ENCODE measurements at places on chromosomes 6 and 20.

DNA sequence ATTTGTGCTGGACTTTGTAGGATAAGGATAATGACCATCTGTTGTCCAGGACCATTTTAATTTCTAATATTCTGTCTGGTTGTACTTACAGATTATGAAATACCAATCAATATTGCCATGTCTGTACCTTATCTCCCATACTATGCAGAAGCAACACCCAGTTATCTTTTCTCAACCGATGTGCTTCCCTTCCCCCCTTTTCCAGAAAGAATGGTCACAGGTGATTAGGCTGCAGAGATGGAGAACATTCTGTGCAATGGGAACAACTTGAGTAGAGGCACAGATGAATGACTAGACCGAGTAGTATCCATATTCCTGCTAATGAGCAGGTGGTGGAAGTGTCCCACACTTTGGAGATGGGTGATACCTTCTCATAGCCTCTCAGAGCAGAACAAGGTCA, 10.5 kb downstream of the RALY start:
- DNase-seq: no peak

DNA sequence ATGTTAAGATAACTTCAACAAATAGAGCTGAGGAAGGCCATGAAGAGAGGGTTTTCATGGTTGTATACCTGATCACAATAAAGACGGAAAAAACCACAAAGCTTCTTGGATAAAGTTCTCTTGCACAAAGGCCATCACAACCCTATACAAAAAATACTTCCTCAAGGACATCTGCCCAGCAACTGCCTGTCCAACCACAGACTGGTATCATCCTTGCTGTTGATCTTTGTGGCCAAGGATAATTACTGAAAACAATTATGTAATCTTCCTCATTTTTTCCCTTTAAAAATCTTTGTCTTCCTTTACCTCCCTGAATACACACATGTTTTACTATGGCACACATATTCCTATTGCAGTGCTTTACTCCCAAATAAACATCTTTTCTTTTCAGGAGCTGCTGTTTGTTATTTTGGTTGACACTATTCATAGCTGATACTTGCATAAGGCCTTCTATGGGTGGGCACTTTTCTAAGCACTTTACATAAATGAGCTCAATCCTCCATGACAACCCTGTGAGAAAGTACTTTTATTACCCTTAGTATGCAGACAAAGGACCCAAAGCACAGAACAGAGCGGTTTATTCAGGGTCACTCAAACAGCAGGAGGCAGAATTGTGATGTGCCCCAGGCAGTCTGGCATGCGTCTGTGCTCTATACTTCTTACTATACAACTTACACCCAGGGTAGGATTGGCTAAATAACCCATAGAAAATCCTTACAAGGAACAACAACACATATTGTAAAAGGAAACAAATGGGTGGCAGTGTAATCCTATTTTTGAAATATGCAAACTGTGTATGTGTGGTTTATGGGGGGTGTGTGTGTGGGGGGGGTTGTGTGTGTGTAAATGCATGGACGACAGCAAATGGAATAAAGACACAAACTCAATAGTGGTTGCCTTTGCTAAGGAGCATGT, 35.1 kb downstream of the SNRNP48 start:
- DNase-seq: no peak

- no peak for DNase-seq
These were observed 45.3 kb downstream of the CLIC5 start for GRCh38 chr6:45970326-45970725.

DNA sequence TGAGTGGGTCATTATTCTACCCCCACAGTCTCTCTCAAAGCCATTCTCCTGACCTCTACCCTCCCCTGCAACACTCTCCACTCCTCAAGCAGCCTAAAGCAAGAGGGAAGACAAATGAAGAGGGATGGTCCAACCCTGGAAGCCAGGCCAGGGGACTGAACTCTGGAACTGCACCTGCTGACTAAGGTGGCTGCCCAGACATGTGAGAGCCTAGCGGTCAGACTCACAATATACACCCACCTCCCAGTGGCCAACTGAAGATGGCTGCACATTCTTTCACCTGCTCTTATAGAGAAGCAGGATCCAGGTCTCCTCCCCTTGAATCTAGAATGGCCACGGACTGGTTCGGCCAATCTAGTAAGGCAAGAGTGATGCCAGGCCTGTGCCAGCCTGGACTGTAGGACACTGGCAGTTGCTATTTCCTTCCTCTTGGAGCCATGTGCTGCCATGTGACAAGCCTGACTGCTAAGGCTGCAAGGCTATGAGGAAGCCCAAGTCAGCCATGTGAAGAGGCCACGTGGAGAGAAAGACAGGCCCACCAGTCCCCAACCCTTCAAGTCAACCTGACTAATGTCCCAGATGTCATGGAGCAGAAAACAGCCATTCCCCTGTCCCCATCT, 31.8 kb downstream of the ACSS1 start:
- no peak for DNase-seq

DNA sequence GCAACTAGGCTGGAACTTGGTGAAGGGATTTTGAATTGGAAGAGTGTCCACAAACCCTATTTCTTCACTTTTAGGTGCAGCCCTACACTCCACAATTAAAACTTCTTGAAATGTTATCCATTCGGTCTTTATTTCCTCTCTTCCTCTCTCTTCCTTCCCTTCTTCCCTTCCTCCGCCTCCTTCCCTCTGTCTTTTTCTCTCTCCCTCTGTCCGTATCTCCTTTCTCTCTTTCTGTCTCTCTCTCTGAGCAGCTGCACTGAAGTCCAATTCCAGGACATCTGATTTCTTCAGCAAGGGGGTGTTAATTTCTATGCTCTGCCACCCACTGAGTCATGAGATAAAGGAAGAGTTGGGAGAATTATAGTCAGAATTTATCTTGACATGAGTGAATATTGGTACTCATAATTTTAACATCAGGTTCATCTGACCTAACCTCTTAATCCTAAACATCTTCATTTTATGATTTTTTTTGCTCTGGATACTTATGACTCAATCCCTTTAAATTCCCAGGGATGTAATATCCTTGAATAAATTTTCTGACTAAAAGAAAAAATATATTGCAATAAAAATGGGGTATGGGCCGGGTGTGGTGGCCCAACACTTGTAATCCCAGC, 84.2 kb downstream of the BCAS1 start:
- DNase-seq: no peak

GRCh38 chr20:35263532-35264341, 14.2 kb downstream of the MMP24OS start:
- DNase-seq: no peak

DNA sequence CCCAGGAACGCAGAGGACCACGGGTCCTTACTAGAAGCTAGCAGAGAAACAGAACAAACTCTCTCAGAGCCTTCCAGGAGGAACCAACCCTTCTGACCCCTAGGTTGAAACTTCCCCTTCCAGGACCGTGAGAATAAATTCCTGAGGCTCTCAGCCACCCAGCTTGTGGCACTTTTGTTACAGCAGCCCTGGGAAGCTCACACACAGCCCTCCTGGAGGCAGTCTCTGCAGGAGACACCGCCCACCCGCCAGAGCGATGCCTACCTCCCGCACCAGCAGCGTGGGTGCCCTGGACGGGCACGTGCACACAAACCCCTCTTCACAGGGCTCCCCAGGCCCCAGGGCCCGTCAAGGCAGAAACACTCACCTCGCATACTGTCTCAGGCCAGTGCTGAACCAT, 4.2 kb downstream of the RNASET2 start:
- no peak for DNase-seq

DNA sequence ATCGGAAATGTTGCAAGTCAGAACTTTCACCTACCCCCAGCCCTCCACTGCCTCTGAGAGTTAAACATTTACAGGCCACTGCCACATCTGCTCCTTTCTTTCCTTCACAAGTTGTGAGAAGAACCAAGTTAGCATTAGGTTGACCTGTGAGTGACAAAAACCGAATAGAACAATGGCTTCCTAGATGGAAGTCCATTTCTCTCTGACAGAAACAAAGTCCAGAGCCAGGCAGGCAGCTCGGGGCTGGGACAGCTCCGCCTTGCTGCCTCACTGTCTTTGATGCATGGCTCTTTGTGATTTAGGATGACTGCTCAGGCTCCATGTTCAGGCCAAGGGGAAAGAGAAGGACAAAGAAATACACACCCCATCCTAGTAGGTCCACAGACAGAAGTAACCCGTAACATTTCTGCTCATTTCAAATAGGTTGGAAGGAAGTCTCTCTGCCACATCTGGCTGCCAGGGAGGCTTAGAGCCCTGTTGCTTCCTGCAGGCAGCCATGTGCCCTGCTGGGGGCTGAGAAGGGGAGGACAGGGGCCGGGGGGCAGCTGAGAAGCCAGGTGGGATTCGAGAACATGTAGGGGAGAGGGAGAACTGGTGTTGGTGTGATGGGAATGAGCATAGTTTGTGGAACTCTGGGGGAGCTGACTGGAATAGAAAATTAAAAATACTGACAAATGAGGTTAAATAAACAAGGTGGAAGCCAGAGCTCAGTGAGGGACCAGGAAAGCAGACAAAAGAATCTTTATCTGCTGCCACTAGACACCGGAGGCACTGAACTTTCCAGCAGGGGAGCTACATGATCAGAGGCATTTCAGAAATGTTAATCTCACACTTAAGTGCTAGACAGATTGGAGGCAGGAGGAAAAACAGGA, 19.5 kb upstream of the IER3 start:
- DNase-seq: peak; percentile 42

DNA sequence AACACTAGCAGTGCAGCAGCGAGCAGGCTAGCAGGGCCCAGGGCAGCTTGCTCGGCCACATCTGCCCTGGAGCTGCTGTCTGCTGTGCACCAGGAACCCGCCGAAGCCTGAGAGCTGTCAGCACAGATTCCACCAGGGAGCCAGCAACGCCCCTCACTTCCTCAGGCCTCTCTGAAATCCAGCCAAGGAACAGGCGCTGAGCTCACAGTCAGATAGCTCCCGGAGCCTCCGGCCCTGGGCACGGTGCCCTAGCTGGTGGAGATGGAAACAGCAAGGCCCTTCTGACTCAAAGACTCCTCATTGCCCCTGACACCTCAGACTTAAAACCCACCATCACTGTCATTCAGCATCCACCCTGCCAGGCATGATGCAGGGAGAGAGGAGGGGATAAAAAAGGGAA, 839.4 kb downstream of the MAFB start:
- peak; percentile 96 for DNase-seq

GRCh38 chr6:111462770-111463391, 20.1 kb downstream of the REV3L start:
- no peak for DNase-seq

- no peak for DNase-seq
These were observed 181.9 kb downstream of the HS3ST5 start for GRCh38 chr6:114160881-114161280.

- peak; percentile 71 for DNase-seq
These were observed 105.3 kb upstream of the KCNG1 start for GRCh38 chr20:51128198-51128597.
